ENCODE measurements at places on chromosomes 11 and 22.

- DNase-seq, result no peak
Measured at GRCh38 chr11:102064316-102064715, 17.1 kb downstream of the CFAP300 start.

- DNase-seq, result no peak
Measured at GRCh38 chr11:61861634-61862033, 29.7 kb downstream of the FADS3 start.

DNA sequence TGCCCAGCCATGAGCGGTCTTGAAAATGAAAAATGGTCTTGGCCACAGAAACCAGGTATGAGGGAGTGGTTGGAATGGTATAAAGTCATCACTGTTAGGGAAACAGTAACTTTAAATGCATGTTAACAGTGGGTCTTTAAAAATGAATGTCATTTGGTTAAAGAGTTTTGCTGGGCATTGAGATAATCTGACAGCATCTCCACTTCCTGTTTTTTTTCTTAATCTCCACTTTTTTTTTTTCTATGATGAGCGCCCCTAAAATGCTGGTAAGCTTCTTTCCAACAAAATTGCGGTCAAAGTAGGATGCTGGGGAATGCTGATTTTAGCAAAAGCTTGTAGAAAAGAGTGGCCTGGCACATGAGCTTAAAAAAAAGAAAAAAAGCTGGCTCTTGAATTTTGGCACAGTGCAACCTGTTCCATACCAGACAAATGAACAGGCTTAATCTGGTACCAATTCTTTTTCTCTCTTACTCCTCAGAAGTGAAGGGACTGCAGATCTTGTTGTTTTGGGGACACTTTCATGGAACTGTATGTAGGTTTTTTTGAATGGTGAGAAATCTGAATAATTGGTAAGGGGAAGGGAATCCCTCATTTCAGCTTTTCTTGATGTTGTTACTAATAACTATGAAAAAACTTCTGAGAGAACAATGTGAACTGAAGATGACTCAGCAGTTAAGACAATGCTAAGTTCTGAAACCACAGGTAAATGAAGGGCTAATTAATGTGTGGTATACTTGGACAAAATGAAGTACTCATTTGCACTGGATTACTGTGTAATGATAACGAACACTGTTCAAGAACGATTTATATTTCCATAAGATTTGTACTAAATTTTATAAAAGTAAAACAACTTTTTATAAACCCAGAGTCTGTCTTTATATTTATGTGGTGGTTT, 3.1 kb upstream of the ARHGEF12 start:
- no peak for DNase-seq

DNA sequence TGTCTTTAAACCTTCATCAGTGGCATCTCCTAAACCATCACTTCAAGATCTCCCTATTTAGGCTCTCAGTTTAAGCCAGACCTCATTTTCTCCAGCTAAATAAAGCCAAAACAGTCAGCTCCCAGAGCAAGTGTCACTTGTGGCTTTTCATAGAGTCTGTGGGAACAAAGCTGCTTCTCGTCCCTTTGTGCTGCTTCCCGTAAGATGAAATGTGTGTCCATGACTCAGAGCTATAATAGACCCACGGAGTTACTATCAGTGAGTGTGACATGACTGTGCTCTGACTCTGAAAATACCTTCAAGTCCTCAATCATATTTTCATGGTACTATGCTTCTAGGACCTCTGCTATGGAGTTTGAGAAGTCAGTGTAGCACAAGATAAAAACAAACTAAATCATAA, 57.3 kb upstream of the SLN start:
- no peak for DNase-seq

DNA sequence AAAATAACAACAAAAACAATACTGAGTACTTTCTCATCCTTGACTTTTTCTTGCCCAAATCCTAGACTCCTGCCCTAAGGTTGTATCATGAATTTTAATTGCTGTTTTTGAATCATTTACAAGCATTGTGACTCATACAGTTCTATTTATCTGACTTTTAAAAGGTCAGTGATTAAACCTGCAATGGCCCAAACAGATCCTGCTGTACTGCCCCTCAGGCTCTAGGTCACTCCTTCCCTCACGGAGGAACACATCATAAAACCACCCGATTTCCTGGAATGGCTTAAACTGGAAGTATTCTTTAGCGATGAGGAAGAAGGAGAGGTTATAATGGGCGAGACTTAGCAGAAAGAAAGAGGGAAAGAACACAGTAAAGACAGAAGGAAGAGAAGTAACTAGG, 12.3 kb downstream of the ARFGAP3 start:
- DNase-seq, result no peak

GRCh38 chr11:84722583-84723108, 904.5 kb downstream of the DLG2 start:
- no peak for DNase-seq

DNA sequence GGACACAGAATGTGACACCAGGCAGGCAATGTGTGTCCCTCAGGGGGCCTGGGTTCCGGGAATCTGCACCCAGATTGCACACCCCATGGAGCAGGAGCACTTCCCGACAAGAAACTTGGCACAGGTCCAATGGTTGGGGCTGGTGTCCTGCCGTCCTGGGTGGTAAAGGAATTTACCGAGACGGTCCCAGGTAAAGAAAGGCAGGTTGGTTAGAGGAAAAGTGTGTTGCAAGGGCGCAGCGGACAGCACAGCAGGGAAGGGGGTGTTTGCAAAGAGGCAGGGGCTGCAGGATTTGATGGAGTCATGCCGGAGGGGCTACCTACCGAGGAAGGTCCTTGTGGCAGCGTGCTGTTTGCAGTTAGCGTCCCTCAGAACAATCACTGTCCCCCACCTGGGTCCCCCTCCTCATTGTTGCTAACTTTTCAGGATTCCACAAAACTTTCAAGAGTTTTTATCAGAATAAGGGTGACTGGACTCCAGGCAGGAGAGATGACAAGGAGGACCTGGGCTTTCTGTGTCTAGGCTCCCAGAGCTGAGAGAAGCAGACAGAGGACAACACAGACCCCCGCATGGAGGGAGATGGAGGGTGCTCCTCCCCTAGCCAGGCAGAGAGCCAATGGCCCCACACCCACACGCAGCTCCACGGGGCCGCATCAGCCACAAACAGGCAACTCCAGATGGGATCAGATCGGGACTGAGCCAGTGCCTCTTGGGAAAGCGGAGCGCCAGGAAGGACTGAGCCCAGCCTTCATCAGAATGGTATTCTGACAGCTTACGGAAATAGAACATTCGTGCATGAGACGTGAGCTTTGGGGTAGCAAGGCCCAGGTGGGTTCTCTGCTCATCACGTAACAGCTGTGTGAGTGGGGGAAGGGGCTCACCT, 1423.9 kb downstream of the BRD1 start:
- DNase-seq, result no peak

- DNase-seq, result no peak
Measured at GRCh38 chr22:31742115-31742514, 7.8 kb downstream of the PRR14L start.

DNA sequence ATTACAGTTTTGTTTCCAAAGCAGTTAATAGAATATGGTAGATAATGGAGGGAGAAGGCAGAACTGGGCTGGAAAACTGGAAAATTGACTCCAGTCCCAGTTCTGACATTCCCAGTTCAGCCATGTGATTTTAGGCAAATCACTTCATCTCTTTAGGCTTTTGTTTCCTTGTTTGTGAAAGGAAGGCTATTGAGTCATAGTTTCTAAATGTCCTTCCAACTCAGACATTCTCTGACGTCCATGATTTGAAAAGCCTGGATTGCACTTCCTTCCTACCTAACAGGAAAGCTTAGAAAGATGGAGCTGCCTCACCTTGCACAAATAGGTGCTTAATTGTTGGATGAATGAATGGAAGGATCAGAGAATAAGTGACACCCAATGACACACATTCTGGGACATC, 19.8 kb upstream of the GALNT18 start:
- no peak for DNase-seq

DNA sequence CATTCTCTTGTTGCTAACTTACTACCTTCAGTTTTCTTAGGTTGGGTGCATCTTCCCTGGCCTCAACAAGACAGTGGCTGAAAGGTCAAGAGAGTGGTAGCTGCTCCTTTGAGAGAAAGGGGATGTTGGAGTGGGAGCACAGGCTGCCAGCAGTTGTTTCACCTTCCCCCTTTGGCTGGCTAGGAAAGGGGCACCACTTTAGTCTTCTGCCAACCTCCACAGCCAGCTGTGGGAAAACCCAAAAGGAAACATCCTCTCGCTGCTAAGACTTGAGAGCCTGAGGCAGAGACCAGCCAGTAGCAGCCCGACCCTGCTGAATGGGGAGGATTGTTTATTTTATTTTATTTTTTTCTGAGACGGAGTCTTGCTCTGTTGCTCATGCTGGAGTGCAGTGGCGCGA, 34.4 kb downstream of the MARK2 start:
- no peak for DNase-seq

- DNase-seq, result no peak
Measured at GRCh38 chr22:17319546-17319945, 49.7 kb upstream of the CECR2 start.

GRCh38 chr22:42306010-42306409, 35.6 kb upstream of the TCF20 start:
- no peak for DNase-seq

DNA sequence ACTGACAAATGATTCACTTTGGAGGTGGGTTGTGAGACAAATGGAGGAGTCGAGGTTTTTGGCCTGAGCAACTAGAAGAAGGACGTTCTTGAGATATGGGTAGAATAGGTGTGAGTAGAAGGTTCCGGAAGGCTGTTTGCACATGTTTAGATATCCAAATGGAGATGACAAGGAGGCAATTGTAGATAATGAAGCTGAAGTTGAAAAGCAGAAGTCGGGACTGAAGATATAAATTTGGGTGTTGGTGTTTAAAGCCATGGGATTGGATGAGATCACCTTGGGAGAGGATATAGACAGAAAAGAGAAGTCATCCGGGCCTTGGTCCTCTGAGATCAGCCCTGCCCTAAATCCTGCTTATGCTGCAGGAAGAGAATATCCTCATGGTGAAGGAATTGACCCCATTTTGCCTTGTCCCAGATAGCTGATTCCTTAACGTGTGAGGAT, 75.5 kb upstream of the CD44 start:
- DNase-seq, result no peak

DNA sequence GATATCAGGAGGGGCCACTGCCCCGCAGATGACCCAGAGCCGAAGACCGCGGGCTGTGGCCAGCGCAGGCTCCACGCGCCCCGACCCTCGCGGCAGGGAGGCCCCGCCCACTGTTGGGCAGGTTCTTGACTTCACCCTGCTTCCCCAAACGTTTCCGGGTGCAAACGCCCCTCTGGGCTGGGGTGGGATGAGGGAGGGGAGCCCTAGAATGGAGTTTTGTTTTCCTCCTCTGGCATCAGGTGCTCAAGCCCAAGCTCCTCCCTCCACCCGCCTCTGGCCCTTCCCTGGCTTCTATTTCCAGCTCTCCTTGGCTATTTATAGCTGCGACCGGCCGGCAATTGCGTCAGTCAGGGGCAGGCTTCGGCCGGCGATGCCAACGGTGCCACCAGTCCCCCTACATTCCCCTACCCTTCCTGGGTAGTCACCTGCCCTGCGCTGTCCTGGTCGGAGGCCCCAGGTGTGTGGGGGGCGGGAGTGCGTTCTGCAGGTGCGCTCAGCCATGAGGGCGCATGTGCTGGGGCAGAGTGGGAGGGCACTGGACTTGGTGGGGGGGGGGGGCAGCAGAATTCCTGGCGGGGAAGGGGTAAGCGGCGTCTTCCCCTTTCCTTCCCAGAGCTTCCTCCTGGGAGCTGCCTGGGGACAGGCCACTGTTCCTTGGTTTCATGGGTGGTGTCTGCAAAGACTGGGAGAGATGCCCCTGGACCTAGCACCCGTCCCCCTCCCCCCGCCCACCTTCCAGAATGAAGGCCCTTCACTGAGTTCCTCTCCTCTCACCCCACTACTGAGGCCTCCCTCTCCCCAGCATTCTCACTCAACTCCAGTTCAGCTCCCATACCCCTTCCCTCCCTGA, 23.6 kb downstream of the DUSP8 start:
- no peak for DNase-seq

- DNase-seq, result no peak
Measured at GRCh38 chr11:105935791-105936190, 86.2 kb downstream of the MSANTD4 start.

GRCh38 chr11:77074626-77075221, 8.0 kb downstream of the CAPN5 start:
- DNase-seq, result no peak

GRCh38 chr11:134578807-134579723, 167.0 kb upstream of the B3GAT1 start:
- no peak for DNase-seq

DNA sequence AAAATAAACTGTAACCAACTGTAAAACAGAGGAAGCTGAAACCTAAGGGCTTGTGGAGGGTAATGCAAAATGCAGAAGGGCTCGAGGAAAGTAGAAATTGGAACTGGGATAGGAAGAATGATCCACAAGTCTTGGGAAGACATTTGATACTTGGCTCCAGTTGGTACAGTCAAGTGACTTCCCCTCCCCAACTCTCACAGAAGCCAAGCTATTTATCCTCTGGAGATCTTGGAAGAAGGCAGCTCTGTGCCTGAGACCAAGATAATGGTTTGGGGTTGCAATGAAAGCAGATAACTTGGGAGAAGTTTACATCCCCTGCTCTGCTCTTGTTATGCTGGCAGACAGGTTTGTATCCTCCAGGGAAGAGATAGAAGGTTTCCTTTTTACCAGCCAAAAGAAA, 198.9 kb upstream of the ZC3H12C start:
- DNase-seq, result no peak

- DNase-seq, result no peak
Measured at GRCh38 chr11:404551-405264, 10.1 kb downstream of the SIGIRR start.

- DNase-seq, result no peak
Measured at GRCh38 chr22:42670046-42670445, 20.9 kb upstream of the CYB5R3 start.

GRCh38 chr11:2885017-2885677, 428 bp downstream of the CDKN1C start:
- DNase-seq, result no peak

DNA sequence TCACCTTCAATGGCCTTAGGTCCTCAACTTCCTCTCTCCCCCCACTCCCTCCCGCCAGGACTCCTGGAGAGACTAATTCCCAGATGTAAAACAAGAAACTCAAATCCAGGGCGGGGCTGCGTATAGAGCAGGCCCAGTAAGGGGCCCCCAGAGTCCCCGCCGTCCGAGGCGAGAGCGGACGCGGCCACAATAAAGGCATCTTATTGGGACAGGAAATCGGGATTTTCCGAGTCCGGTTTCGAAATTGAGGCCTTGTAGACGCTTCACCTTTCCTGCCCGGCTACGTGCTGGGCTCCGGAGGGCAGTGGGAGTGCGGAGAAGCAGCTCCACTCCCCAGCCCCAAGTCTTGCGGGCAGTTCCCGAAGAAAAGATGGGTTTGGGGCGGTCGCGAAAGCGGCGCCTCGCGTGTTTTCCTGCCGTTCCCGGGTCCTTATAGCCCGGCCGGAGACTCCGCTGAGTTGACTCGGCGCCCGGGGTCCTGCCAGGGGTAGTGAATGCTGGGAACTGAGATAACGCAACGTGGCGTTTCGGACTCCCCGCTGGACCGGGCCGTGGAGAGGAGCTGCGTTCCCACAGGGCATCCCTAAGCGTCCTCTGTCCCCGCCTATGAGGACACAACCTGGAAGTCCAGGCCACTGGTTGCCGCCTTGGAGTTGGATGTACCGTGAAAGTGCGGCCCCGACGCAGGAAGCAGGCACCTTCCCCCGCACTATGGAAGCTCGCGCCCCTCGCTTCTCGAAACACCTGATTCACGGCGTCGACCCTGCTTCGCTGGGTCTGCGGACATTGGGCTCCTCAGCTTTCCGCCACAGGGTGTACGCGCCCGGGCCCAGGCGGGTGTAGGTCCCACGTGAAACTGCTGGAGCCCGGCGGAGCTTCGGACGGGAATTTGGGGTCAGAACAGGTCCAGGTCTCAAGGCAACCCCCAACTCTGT, 4.8 kb upstream of the CHRM1 start:
- DNase-seq, result no peak
